Islet precursor cell (in vitro differentiated cells): ENCODE measurements at places on chromosomes 5 and 9.

DNA sequence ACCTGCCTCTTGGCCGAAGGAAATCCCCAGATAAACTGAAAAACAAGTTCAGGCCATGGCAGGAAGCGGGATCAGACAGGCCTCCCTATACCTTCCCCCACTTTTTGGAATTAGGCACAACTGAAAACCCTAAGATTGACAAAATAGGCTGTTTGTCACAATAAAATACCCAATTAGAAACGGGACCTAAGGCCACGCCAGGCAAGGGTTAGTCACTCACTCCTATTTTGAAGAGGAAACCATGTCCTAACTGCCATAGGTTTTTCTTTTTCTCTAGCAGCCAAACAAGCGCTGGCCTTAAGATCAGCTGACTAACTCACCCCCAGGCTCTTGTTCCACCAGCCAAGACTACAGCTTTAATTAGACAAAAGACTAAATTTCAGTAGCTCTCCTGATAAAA, 11.9 kb downstream of the FBP2 start:
- DNase-seq = peak; percentile 42

- DNase-seq = no peak
These were observed 364.1 kb upstream of the CCNH start for GRCh38 chr5:87776785-87777184.

DNA sequence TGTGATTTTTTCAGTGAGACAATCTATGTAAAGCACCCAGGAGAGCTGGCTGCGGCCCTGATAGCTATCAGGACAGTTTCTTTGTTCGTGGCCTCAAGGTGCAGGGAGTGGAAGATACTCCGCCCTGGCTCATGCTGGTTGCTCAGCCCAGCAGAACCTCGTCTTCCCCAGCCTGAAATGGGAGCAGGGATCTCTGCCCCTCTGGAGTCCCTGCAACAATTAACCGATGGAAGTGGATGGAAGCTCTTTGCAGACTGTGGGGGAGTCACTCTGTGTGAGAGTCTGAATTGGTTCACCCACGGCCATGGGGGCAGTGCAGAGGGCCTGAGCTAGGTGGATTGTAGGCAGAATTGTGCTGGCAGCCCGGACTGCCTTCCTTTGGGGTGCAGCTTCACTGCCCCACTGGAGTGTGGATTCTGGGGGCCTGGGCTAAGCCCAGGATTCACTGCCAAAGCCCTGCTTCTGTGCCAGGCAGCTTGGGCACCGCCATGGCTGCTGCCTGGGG, 2.8 kb downstream of the AIF1L start:
- no peak for DNase-seq

GRCh38 chr5:54902791-54903473, 82.5 kb downstream of the ESM1 start:
- no peak for DNase-seq

GRCh38 chr9:123069010-123069481, 35.6 kb downstream of the GPR21 start:
- DNase-seq = no peak

GRCh38 chr5:65830856-65831255, 95.5 kb upstream of the ERBIN start:
- DNase-seq = no peak

DNA sequence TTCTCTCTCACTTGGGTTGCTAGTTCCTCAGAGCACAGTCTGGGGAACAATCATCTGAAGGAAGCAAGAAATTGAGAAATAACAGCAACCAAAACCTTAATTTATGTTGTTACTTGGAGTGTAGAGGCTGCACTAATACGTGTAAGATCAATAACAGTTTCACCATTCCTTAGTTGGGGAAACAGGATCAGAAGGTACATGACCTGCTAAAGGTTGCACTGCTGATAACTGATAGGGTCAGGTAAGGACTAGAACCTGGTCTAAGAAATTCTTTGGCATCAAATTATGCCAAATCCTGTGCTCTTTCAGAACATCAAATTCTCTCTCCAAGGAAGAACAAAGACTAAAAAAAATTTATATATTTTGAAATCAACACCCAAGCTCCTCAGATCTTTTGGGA, 278.6 kb upstream of the C9orf72 start:
- DNase-seq = no peak

DNA sequence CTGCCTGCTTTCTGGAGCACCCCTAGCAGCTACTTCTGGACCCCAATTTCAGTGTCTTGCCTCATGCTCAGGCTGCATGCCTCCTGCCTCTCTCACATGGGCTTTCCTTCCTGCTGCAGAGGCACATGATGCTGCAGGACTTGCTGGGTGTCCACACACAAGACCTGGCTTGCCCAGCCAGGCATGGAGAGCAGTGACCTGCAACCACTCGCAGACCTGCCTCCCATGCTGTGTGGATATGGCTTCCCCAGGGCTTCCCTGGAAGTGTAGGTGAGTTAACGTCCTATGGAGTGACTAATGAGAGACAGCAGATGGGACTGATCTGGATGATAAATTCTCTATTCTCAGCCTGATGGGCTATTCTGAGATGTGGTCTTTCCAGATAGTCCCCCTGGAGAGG, 53.2 kb upstream of the SMIM32 start:
- no peak for DNase-seq

DNA sequence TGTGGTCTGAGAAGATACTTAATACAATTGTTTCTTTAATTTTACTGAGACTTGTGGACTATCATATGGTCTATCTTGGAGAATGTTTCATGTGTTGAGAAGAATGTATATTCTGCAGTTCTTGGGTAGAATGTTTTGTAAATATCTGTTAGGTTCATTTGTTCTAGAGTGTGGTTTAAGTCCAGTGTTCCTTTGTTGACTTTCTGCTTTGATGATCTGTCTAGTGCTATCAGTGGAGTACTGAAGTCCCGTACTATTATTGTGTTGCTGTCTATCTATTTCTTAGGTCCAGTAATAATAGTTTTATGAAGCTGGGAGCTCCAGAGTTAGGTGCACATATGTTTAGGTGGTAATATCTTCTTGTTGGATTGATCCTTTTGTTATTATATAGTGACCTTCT, 36.1 kb downstream of the IQGAP2 start:
- DNase-seq = no peak

GRCh38 chr9:106867286-106867685, 4.3 kb downstream of the ZNF462 start:
- no peak for DNase-seq

DNA sequence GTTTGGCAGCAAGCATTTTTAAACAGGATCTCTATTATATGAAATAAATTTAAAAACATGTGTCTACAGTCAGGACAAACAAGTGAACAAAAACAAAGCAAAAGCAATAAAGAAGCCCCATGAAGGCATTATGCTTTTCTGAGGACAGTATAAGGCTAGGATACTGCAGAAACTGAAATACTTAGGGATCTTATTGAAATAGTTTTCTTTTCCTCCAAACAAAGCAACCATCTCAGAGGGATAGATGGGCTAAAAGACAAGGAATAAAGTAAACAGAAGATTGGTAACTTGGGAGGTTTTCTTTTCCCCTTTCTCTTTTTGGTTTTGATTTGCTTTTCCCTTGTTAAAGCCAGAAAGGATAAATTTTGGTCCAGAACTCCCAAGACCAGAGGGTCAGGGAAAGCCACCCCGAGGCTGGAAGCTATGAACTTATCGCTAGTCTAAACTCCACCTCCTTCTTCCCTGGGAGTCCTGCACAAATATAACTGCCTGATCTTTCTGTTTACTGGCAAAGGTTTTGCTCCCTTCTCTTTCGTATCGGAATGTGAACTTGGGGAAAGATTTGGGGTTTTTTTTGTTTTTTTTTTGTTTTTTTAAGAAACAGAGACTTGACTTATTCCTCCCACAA, 164.0 kb downstream of the GHR start:
- DNase-seq = no peak

- no peak for DNase-seq
These were observed 17.0 kb upstream of the LCP2 start for GRCh38 chr5:170314541-170315095.

- no peak for DNase-seq
These were observed 247.8 kb downstream of the AOPEP start for GRCh38 chr9:94974154-94974879.

- no peak for DNase-seq
These were observed 2.8 kb downstream of the RXRA start for GRCh38 chr9:134328841-134329575.
